ENCODE measurements at places on chromosomes 12 and 14.

DNA sequence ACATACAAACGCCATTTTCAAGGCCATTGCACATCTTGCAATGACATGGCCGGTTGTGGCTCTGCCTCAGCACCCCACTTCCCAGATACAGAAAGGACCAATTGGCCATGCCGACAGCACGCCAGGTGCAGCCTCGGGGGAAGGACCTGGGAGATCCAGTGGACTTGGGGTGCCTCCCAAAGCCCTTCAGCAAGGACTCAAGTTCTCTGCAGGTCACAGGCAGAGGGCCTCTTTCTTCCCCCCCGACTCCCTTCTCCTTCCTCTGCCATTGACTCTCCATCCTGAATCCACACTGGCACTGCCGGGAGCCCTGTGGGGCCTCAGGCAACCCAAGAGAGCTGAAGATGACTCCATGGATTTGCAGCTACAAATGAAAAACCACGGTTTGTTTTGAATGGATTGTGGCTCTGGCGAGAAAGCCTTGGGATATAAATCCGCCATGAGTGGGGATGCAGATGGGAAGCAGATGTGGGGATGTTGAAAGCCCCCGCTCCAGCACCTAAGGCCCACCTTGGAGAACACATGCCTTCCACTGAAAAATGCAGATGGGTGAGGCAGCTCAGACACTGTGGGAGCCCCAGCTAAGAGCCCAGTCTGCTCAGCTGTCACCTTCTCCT lies 35.1 kb upstream of the LTBP2 start:
- no peak for DNase-seq

DNA sequence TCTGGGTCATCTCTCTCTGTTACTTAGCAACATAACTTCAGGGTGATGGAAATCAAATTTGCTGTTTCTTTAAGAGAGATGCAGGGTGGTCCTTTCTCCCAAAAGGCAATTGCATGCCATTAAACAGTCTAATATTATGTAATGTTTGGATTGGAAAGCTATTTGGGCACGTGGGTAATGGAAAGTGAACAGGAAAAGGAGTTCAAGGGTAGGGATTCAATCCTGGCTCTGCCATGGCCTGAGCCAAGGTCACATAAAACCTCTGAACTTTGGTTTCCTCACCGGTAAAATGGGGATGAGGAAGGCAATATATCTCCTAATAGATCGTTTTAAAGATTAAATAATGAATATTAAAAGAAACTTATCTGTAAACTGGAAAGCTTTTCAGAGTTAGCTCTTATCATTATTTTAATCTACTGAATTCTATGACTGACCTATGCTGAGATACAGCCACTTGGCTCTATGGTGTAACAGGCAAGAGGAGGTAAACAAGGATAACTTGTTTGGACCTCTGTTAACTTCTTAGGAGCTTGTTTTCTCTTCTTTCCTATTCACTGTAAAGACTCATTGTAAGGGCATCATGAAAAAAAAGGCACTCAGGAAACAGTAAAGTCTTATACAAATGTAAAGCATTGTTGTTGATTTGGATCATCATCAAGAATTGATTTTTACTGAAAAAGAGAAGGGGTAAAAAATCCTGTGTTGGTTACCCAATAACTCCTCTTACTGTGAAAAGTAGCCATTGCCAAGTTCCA lies 55.7 kb upstream of the OVCH1 start:
- DNase-seq, result no peak

GRCh38 chr14:94601884-94602391 lies 10.3 kb upstream of the SERPINA3 start:
- no peak for DNase-seq

- DNase-seq, result no peak
These were observed 72.1 kb upstream of the AVPR1A start for GRCh38 chr12:63223128-63223527.

DNA sequence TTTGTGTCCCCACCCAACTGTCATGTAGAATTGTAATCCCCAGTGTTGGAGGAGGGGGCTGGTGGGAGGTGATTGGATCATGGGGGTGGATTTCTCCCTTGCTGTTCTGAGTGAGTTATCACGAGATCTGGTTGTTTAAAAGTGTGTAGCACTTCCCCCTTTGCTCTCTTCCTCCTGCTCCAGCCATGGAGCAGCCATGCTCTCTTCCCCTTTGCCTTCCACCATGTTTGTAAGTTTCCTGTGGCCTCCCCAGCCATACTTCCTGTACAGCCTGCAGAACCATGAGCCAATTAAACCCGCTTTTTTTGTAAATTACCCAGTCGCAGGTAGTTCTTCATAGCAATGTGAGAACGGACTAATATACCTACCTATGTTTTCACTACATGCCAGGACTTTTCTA lies 2.6 kb upstream of the POC1B start:
- no peak for DNase-seq

DNA sequence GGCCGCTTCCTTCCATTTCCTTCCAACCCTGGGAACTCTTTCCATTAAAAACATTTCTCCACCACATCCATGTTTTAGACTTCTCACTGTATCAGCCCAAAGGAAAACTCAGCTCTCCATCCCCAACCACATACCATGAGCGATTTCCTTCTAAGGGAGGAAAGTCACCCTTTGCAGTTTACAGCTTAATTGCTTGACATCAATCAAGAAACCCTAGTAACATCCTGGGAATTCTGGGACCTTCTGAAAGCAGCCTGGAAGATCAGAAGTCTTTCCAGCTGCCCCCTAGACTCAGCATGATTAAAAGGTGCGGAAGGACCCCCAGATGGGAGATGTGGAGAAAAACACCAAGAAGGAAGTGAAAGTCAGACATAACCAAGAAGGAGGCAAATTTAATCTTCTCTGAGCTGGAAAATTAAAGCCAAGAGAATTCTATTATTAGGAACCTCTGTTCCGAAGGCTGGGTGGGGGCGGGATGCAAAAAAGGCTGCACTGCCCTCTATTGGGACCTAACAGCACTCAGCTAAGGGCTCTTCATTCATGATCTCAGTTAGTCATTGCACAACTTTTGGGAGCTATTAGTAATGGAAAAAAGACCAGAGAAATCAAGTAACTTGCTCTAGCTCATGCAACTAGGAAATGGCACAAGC lies 73.3 kb upstream of the PLXNC1 start:
- DNase-seq, result no peak

GRCh38 chr12:106113042-106113441 lies 25.7 kb downstream of the NUAK1 start:
- no peak for DNase-seq

DNA sequence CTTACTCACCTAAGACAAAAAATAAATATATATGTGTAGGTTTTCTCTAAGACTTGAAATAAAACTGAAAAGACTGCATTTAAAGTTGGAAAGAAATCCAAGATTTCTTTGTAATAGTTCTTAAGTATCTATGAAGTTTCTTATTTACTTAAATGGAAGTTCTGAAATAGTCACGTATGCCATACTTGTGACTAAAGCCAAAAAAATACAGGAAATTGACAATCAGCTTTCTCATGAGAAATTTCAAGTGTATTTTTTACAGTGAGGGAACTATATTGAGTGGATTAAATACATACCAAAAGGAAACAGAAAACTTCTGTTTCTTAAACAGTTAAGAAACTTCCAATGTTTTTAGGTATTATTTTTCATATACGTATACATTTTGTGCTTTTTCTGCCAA lies 188.1 kb downstream of the DPY19L2 start:
- no peak for DNase-seq

GRCh38 chr14:73718418-73719251 lies 4.5 kb upstream of the PNMA1 start:
- no peak for DNase-seq

GRCh38 chr14:87282266-87282665 lies 710.7 kb downstream of the GALC start:
- no peak for DNase-seq

GRCh38 chr14:101062601-101063000 lies 159.1 kb upstream of the RTL1 start:
- no peak for DNase-seq

DNA sequence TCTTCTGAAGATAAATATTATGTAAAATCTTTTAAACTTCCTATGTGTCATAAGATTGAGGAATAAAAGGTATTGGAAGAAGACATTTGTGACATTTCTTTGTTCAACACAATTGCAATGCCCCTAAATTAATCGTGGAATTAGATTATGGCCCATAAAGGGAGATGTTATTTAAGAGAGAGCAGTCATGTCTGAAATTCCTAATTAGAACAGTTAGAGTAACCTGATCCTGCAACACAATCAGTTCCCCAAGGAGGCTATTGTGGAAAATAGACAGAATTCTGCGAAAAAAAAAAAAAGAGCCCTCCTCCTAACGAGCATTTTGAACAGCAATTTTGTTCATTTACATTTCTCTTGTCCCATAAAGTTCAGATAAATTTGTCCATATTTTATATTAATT lies 339.5 kb downstream of the PAWR start:
- no peak for DNase-seq

DNA sequence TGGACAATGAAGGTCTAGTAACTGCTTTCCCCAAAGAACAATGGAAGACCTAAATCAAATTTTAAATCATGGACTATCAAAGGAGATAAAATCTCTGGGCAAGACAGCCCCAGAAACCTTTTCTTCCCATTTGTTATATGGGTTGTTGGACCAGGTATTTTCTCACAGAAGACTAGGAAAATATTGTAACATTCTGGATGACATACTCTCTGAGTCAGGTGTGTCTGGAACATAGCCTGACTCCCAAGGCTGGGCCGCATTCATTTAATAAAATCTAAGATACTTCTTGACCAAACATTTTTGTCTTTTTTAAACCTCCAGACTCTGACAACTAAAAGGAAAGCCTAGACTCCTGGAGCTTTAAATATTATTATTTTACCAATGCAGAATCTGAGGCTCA lies 87.9 kb downstream of the ATP23 start:
- DNase-seq, result no peak

GRCh38 chr14:99430491-99430890 lies 50.2 kb downstream of the SETD3 start:
- DNase-seq, result peak; percentile 9

- no peak for DNase-seq
These were observed 586.3 kb downstream of the BCL11B start for GRCh38 chr14:98685725-98686124.

GRCh38 chr14:32457213-32457920 lies 128.3 kb downstream of the AKAP6 start:
- DNase-seq, result no peak

DNA sequence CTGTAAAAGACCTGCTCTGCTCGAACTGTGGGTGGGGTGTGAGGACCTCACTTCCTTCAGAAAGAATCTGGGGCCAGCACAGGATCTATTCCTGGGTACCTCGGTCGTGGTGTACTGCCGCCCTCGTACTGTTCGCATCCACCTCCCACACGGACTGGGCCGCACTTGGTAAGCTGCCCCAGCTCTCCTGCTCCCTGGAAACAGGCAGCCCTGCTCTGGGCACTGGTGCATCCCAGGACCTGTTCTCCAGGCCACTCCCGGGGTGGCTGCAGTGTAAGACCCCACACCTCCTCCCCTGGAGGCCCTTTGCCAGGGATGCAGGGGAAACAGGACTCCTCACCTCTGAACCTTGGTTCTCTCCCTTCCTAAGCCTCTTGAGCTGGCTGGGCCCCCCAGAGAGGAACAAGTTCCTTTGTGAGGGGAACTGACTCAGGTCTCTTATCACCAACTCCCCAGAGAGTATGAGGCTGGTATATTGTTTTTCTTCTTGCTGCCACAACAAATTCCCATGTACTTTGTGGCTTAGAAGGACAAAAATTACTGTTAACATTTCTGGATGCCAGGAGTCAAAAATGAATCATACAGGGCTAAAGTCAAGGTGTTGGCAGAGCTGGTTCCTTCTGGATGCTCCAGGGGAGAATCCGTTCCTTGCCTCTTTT lies 276.5 kb downstream of the NUAK1 start:
- DNase-seq, result no peak

DNA sequence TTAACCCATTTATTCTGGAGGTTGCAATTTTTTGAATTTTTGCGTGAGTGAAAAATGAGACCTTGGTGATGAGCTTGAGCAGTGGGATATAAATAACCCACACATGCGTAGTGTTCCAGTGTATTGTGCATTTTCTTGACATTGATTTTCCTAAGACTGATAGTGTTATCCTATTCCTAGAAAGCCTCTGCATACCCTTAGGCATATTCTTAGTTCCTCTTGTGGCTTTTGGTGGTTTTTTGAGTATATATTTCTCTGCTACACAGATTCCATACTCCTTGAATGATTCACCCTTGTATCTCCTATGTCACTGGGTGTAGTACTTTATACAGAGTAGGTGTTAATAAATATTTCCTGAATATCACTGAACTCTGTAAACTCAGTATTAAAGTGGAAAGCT lies 363.4 kb upstream of the PDE3A start:
- DNase-seq, result no peak

GRCh38 chr12:122366685-122367475 lies 55.6 kb downstream of the CLIP1 start:
- no peak for DNase-seq

GRCh38 chr14:75127903-75128595 lies 1.2 kb upstream of the NEK9 start:
- DNase-seq, result no peak

- no peak for DNase-seq
These were observed 375.2 kb downstream of the FSCB start for GRCh38 chr14:44131861-44132260.

- DNase-seq, result no peak
These were observed 155.3 kb downstream of the ADAMTS20 start for GRCh38 chr12:43396671-43397070.

GRCh38 chr12:57133013-57133569 lies 4.8 kb downstream of the LRP1 start:
- DNase-seq, result no peak

GRCh38 chr12:82673698-82674097 lies 13.0 kb upstream of the TMTC2 start:
- no peak for DNase-seq

DNA sequence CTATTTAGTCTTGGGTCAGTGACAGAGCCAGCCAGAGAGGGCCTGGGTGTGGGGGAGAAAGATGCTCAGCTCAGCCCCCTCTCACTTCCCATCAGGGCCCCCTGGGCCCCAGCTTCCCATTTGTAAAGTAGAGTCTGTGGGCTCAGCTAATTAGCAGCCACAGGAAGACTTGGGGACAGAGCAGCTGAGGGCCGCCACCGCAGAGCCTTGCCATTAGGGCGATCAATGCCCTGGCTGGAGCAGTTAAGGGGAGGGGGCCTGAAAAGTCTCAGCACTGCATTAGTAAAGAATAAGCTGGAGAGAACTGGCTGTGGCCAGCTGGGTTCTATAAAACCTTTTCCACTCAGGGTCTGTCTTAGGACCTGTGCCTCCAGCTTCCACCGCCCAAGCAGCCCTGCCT lies 2.7 kb downstream of the PLEKHD1 start:
- no peak for DNase-seq

GRCh38 chr14:76961631-76962302 lies 66.7 kb downstream of the IRF2BPL start:
- DNase-seq, result peak; percentile 91

- DNase-seq, result no peak
These were observed 44.5 kb downstream of the LRRC9 start for GRCh38 chr14:59964251-59965007.

- DNase-seq, result no peak
These were observed 55.9 kb downstream of the DYNC1H1 start for GRCh38 chr14:102020058-102020971.

GRCh38 chr12:42364692-42365091 lies 38.7 kb downstream of the PPHLN1 start:
- DNase-seq, result no peak

- no peak for DNase-seq
These were observed 71.7 kb downstream of the SETD3 start for GRCh38 chr14:99408971-99409289.

GRCh38 chr12:16361142-16361783 lies 13.8 kb downstream of the MGST1 start:
- DNase-seq, result no peak

Measured in stimulated activated CD4-positive, alpha-beta T cell treated with anti-CD3 and anti-CD28 coated beads, Interleukin-1b, Interleukin-23, amount 100 ng/mL, for 24 hours (primary cell).